Left ventricle myocardium inferior (tissue), 1 donor: ENCODE measurements at places on chromosomes 2 and 18. TPM values are rescaled to one million over a fixed set of nuclear protein-coding genes. Genes with fewer than 3 reads are reported as not detected.

DNA sequence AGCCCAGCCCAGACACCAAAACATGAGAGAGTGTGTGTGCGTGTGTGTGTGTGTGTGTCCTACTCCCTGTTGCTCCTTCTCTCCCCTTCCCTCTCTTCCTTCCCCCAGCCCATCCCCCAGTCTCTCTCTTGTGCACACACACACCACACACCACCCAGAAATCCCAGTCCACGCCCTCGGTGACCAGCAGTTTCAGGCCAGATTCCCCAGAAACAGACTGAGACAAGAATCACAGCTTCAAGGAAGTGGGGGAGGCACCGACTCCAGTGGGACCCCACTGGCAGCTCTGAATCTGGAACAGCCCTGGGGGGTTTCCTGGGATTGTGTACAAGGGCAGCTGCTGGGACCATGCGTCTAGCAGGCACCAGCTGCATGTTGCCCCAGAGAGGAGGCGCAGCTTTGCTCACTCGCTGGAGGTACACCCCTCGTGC lies 113.5 kb downstream of the NDUFA10 start:
- DNase-seq = no peak

DNA sequence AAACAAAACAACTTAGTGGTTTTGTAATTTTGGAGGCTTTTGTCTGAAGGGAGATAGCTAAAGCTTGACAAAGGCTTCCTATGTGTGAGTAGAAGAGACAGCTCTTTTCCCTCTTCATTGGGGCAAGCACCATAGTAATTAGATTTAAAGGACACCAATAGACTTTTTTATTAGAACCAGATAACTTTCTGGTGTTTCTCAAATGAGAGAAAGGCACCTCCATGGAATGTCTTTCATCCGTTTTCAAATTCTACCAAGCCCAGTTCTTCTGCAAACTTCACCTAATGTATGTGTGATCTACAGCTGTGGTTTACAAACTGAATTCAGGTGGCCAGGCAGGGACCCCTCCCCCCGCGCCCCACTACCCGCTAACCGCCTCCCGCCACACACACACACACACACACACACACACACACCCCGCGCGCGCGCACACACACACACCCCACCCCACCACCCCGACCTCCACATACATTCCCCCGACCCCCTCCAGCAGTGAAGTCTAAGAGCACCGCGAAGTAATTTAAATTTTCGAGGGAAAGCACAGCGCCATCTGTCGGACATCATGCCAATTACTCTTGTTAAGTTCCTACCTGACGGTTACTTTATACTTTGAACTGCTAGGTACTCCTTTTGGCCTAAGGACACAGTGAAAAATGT lies 31.6 kb upstream of the PPP1R1C start:
- peak; percentile 25 for DNase-seq

DNA sequence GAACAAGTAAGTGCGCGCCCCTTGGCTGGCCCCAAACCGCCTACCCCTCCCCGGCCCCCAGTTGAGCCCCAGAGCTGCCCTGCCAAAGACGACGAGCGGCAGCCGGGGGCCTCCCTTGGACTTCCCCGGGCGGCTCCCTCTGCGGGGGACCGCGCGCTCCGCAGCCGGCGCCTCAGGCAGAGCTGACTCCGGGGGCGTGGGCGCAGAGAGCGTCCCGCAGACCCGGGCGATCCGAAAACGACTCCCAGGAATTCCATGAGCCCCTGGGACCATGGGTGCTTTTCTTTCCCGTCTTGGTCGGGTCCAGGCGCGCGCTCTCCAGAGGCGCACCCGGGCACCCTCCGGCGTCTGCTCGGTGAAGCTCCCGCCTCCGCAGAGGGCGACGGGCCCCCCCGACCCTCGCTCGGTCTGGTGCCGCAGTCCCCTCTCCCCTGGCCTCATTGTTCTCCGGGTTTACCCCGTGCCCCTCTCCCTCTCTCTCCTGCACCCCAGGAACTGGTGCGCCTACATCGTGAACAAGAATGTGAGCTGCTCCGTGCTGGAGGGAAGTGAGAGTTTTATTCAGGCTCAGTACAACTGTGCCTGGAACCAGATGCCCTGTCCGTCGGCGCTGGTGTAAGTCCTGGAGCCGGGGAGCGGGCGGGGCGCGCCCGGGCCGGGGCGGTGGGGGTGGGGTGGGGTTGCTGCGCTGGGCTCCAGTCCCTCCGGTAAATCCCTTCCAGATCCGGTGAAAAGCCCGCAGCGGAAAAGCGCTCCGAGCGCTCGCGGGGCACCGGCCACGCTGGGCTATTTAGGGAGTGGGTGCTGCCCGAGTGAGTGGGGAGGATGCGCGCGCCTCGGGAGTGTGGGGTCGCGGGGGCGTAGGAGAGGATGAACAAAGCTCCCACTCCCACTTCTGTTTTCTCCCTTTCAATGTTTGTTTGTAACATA lies 776 bp downstream of the EMILIN2 start:
- DNase-seq = peak; percentile 42

The IL1RN gene
- total RNA-seq = 0.33 TPM

The STON1 gene
- total RNA-seq = 6.9 TPM

The MLPH gene
- total RNA-seq = 73.5 TPM

The DAW1 gene
- 0.19 TPM for total RNA-seq

DNA sequence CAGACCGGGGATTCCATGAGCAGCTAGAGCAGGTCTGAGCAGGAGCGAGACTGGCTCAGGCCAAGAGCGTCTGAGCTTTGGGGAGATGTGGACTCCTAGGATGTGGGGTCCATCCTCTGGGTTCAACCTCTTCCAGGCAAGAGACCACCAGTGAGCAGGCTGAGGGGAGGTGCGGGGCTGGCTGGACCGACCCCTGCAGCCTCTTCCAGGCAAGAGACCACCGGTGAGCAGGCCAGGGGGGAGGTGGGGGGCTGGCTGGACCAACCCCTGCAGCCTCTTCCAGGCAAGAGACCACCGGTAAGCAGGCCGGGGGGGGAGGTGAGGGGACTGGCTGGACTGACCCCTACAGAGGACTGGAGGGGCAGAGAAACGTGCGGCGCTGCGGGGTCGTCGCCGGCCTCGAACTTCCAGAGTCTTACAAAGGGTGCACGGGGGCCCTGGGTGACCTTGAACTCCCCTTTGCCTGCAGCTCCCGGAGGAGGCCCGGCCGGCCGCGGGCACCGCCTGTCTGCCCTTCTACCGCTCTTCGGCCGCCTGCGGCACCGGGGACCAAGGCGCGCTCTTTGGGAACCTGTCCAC lies 63.4 kb downstream of the TPO start:
- DNase-seq = no peak

DNA sequence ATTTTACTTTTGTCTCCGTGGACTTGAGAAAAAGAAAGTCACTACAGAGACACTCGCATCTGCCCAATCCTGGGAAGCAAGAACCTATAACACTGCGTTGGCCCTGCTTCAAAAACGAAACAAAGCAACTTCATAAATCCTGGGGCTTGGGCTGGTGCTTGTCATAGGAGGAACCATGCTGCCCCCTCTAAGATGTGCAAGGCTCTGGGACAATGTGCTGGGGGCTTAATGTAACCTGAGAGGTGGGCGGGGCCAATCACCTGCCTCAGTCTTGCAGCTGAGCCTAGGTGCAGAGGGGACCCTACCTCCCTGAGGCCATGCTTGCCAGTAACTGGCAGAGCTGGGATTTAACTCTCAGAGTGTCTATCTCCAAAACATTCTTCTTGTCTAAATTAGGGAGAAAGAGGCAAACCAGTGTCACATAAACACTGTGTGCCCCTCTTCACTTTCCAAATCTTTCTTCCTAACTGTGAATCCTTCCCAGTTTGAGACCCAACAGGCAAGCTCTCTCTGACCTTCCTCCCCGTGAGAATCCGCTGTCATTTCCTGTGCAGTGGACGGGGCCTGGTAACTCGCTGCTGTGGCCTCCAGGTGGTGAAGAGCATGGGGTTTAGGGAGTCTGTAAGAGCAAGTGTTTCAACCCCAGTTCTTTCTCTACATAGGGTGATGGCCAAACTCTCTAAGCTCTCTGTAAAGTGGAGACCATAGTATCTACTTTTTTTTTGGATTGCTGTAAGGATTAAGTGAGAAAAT lies 115.1 kb downstream of the ACKR3 start:
- DNase-seq = no peak

The OSBPL6 gene
- 6.4 TPM for total RNA-seq

DNA sequence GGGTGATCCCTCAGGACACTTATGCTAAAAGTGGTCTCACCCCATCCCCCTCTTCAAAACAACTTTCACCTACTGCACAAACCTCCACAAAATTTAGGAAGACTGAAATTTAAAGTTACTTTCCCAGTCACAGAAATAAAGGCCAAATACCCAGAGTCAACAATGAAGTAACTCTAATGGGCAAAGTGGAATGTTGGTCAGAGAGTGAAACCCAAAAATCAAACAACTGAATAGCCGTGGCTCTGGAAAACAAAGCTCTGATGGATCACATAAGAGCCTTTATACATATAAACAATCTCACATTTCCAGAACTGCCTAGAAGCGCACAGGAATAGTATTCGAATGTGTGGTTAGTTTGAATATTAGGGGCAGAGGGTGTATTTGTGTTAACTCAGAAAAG lies 4.7 kb downstream of the ACVR1 start:
- no peak for DNase-seq

The BBS5 gene
- 8.4 TPM for total RNA-seq

- no peak for DNase-seq
Measured at GRCh38 chr2:48933828-48934497, 178.4 kb upstream of the LHCGR start.

The HMSD gene
- total RNA-seq = not detected

The TAF4B gene
- total RNA-seq = 1.1 TPM

DNA sequence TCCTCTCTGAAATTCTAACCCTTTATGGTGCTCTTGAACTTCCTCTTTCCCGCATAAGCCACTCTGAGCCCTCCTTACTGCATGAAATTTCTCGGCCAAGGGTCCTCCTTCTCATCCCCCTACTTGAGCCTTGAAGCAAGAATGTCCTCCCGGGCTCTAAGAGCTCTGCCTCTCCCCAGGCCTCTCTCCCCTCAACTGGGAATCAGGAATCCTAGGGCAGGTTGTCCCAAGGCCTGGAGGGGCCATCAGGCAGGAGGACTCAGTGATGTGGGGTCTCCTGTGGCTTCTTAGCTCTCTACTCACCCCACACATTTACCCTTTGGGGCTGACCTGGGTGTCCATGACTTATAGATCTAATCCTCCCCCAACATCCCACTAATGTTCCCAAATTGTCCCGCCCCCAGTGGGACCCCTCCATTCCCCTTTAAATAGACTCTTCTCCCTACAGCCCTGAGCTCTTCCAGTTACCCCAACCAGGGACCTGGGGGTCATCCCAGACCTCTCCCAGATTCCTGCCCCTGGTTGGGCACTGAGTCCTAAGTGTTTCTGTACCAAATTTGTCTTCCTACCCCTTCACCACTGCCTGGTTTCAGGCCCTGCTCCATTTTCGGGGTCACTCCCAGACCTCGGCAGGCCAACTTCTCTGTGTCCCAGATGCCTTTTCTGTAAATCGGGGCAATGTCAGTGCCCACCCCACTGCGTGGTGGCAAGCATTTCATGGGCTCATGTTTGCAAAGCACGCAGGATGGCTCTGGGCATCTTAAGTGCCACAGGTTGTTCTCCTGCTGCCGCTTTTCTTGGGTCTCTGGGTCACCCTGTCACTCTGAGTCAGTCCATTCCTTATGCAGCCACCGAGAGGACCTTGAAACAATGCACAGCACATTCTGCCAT lies 171.2 kb downstream of the ASB1 start:
- DNase-seq = no peak

- no peak for DNase-seq
Measured at GRCh38 chr18:51569561-51569960, 372.1 kb upstream of the MEX3C start.

DNA sequence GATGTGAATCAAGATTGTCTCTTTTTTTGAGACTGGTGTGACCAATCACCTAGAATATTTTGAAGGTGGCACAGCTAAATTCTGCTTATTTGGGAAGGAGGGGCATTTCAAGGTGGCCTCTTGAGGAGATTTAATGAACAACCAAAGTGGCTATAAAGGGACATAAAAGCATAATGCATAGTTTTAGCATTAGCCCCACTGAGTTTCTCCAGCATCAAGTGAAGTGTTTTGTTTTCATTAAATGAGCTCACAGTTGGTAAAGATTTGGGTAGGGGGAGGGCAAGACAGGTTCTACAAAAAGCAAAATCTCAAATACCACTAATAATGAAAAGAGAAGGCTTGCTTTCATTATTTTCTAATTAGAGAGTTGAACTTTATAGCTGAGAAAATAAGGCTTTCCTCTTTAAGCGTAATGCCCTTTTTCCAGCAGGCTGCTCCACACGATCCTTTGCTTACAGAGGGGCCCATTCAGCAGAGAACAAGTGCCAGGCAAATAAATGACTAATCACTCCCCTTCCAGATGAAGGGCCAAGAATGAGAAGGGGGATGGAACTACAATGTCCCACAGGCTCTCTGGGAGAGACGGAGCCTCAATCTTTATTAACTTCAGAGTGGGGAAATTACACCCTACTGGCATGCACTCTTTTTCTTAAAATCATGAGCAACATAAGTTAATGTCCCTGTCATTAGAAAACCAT lies 35.9 kb downstream of the LHCGR start:
- no peak for DNase-seq

DNA sequence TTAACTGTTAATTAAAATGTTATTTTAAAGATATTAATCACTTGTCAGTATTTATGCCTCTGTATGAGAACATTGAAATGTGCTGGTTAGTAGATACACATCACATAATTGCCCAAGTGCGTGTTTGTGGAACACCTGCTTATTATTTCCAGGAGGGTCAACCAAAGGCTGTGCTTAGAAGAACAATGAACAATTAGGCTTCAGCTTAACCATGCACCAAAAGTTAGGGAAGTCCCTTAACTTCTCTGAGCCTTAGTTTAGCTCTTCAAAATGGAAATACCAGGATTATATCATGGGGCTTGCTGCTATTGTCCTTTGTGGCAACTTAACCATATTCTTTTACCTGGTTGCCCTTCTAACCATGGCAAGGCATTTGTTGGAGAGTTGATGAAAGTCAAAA lies 43.0 kb upstream of the PLA2R1 start:
- no peak for DNase-seq

- no peak for DNase-seq
Measured at GRCh38 chr2:27431395-27431794, 3.0 kb downstream of the NRBP1 start.

The GBX2 gene
- not detected for total RNA-seq

DNA sequence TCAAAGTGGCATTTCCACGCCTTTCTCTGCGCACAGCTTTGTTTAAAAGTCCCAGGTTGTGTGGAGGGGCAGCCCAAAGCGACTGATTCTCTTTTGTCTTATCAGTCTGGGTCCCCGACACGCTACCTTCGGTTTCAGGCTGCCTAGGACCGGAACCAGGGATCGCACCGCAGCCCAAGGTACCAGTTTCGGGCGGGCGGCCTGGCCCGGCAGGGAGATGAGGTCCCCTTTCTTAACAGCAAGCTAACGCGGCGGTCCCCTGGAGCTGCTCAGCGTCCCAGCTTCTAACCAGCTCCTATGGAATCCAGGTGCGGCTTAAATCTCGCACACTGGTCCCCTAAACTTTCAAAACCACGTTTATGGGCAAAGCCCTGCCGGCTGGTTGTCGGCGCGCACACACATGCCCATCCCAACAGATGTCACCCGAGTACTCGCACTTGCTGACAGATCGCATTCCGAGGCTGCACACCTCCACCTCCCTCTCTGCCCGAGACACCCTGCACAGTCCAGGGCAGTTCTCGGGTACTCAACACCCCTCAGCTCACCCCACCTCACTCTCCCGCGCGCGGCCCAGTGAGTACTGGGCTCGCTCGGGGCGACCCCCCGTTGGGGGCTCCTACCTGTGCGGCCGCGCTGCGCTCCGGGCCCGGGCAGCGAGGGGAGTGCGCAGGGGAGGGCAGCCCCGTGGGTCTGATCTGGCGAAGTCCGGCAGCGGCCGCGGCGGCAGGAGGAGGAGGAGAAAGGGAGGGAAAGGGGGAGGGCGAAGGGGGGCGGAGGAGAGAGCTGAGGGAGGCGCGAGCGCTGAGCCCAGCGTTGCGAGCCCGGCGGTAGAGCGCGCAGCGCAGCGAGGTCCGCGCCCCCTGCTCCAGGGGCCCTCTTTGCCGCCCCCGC lies at the start of gene EFEMP1:
Gene EFEMP1, minus strand, starts transcription at position 692 of the 891 bp plus-strand sequence. CDS start 1,342 bp downstream, outside the sequence.
- peak; percentile 66 for DNase-seq
